ENCODE measurements at places on chromosomes 2 and 18. TPM values are rescaled to one million over a fixed set of nuclear protein-coding genes. Genes with fewer than 3 reads are reported as not detected.
A peak's percentile ranks its signal among the peaks of the same experiment; 100 is the strongest.

The CRYBA2 gene
- not detected for total RNA-seq

The ARMC9 gene
- total RNA-seq: 20.8 TPM

The EPB41L3 gene
- total RNA-seq: 90.5 TPM

The ZBTB7C gene
- total RNA-seq: 26.5 TPM

- DNase-seq: no peak
Measured at GRCh38 chr2:240400371-240401161, 34.9 kb upstream of the GPC1 start.

- peak; percentile 78 for DNase-seq
Measured at GRCh38 chr2:85601771-85602475, 575 bp downstream of the TMEM150A start.

DNA sequence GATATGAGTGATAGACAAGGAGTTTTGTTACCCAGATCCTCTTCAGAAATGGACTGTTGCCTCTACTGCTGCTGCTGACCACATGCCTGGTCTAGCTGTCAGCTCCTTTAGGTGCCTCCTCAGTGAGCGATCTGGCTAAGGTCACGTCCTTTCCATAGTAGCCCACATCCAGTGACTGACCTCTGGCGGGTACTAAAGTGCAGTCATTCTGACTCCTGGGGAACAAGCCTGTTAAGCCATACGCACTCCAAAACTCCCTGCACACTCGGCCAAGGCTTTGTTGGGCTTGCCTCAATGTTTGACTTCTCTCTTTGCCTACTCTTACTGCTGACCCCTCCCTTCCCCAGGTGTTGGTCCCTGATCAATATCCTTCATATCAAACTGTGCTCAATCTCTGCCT lies 685.2 kb downstream of the IRS1 start:
- no peak for DNase-seq

DNA sequence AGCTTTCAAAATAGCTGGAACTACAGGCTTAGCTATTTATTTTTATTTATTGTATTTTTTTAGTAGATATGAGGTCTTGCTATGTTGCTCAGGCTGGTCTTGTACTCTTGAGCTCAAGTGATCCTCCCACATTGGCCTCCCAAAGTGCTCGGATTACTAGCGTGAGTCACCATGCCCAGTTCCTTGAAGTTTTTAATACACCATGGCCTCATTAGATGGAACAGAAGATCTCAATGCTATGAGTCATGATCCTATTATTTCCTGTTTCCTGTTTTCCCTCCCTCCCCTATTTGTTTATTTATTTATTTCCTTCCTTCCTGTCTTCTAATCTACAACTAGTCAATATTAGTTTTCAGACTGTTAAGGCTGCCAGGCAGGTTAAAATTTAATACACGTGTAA lies 309.0 kb downstream of the CMPK2 start:
- no peak for DNase-seq

Data from breast epithelium (tissue), 4 donors.